ENCODE measurements at places on chromosomes 6 and 20.

DNA sequence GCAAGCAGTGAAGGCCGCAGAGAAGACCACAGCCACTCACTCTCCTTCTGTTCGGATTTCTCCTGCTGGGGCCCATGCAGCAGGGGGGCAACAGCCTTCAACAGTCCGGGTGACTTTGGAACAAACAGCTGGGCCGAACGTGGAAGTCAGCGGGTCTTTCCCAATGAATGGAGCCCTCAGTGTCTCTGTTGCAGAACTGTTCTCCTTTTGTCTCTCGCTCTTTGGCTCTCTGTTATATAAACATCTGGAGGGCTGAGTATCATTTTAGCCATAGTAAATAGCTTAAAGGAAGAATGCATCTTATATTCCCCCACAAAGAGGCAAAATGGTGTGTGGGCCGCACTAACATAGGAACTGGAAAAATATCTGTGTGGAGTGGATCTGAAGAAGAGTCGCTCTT is 136.7 kb upstream of the RALGAPA2 start:
- no peak for DNase-seq

GRCh38 chr20:35238735-35239134 is 12.2 kb downstream of the MMP24 start:
- DNase-seq = no peak

DNA sequence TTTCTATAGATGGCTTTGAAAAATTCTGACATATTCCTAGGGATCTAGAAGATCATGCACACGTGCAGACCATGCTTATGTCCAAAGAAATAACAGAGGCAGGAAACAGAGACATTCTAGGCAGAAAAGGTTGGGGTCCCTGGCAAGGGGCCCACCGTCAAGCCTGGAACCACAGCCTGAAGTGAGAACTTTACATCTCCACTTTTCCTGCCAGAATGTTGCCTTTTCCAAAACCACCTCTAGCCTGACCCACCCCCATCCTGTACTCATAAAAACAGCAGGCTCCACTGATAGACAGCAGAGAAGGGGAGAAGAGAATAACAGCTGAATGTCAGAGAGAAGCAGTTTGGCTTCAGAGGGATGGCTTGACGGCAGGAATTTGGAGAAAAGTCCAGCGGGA is 257.3 kb upstream of the NT5E start:
- no peak for DNase-seq

DNA sequence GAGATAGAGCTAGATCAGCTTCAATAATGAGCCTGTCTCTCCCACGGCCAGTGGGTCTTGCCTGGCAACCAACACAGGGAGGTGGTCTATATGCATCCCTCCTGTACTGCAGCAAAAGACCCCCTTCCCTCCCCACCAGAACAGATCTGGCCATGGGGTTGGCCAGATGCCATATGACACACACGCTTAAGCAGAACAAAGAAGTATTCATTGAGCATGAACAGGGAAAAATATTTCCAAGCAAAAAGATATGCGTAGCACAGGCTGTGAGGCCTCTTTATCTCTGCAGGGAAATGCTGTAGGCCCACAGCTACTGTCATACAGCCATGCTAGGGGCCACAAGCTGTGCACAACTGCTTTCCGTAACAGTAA is 73.4 kb upstream of the NRSN1 start:
- DNase-seq = no peak

GRCh38 chr6:84719152-84719551 is 45.2 kb downstream of the TBX18 start:
- no peak for DNase-seq

DNA sequence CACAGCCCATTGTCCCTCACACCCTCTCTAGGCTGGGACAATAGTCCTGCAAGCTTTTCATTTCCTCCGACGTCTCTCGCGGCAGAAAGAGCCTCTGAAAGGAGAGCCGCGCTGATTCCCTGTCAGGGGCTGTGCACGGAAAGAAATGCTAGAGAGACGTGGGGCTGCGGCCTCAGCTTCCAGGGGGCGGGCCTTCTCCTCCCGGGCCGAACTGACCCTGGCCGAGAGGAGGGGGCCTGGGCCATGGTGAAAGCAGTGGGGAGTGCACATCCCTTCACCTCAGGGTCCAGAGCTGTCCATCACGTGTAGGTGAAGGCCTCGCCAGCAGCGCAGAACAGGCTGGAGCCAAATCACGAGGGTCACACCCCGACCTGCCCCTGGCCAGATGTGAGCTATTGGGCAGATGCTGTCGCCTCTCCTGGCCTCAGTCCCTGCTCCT is 220.4 kb downstream of the TAF4 start:
- DNase-seq = no peak

- DNase-seq = no peak
Measured at GRCh38 chr6:41626917-41627316, 11.4 kb upstream of the MDFI start.

DNA sequence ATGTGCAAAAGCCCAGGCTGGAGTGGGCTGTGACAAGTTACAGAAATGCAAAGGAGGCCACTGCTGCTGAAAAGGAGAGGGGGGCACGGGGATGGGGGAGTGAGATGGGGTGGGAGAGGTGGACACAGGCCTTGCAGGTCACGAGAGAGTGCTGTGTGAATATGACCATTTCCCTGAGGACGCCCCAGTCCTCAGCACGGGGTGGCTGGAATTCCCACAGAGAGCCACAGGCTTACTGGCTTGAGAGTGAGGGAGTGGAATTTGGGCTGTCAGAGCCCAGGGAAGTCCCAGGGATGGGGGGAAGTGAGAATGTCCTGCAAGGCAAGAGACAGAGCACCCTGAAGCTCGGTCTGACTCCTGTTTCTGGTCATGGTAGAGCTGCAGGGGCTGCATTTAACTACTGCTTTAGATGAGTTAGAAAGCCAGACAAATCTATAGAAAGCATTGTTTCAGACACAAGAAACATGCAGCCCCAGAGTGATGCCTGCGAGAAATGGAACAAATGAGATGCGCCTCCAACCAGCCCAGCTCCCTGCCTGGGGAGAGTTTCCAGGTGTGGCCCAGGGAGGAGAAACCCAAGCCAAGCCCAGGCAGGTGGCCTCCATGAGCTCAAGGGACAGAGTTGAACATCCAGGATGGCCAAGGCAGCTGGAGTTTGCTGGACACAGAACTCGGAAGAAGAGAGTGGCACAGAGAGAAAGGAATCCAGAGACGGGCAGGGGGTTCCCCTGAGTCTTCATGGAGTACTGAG is 30.5 kb downstream of the NPEPL1 start:
- DNase-seq = no peak

- no peak for DNase-seq
Measured at GRCh38 chr6:166949528-166950442, 6.6 kb downstream of the RNASET2 start.

DNA sequence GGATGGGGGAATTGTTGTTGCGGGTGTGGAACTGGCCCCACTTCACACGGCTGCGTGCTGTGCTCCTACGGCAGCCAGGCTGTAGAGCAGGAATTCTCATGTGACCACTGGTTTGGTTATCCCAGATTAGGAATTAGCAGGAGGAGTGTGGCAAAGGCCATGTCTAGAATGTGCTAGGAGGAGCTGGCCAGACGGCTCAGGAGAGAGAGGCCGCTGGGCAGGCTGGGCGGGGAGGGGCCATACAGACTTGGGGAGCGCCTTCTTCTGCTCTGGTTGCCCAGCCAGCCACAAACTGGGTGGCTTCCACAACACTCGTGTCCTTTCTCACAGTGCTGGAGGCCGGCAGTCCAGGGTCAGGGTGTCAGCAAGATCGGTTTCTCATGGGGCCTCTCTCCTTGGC is 245.0 kb upstream of the QKI start:
- no peak for DNase-seq

DNA sequence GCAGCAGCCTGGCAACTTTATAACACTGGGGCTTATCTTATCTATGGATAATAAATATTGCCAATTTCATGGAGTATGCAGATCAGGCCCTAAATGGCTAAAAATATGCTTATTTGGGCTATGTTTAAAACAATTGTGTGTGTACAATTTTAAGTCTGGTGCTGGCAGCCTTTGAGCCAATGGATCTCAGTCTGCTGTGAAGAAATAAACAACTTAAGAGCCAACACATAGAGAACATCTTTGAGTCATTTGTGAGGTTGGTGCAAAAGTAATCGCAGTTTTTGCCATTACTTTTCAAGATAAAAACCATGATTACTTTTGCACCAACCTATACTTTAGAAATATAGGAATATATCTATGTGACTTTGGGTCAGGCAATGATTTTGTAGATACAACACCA is 129.1 kb upstream of the CARMIL1 start:
- DNase-seq = no peak

GRCh38 chr6:41066867-41067304 is 5.3 kb downstream of the OARD1 start:
- peak; percentile 75 for DNase-seq

DNA sequence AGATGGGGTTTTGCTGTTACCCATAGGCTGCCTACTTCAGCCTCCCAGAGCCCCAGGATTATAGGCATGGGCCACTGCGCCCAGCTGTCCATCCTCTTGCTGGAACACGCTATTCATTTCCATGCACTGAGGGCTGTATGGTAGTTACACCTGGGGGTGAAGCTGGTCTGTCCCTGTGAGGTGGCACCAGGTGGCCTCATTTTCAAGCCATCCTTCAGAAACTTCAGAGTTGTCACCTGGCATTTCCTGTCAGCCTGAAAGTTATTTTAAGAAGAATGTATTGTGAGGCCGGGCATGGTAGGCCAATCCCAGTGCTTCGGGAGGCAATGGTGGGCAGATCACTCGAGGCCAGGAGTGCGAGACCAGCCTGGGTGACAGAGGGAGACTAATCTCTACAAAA is 147.6 kb downstream of the DTNBP1 start:
- no peak for DNase-seq

- no peak for DNase-seq
Measured at GRCh38 chr6:64817525-64817924, 889.5 kb downstream of the EYS start.

DNA sequence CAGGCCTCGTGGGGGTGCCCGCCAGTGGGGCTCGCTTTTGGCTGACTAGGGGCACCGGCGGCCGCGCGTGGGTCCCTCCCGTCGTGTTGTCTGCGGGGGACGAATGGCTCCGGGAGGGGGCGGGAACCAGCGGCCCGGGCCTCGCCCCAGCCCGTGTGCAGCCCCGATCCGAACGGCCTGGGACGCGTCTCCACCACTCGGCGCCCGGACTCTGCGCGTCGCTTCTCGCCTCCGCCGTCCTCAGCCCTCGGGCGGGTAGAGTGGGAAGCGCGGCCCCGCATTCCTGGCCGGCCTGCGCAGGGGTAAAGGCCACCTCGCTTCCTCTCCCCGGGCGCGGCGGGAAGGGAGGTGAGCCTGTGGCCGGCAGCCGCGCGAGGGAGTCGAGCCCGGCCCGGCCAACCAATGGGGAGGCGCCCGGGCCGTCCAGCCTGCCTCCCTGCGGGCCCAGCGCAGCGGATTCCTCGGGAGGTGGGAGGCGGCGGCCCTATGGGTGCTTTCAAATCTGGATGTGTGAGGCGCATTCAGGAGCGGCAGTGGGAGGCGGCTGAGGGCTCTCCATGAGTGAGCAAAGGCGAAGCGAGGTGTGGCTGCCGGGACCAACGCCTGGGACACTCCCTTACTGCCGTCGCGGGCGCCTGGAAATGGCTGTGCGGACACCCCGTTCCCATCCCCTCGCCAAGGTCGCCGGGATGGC is 1.1 kb upstream of the ZBTB46 start:
- no peak for DNase-seq

GRCh38 chr6:24513602-24514001 is 18.8 kb downstream of the ALDH5A1 start:
- no peak for DNase-seq

GRCh38 chr20:31711179-31712111 is 11.2 kb downstream of the BCL2L1 start:
- no peak for DNase-seq

- DNase-seq = no peak
Measured at GRCh38 chr6:3779574-3779849, 28.0 kb upstream of the PXDC1 start.

GRCh38 chr6:168129292-168130167 is 50.5 kb upstream of the FRMD1 start:
- DNase-seq = no peak

DNA sequence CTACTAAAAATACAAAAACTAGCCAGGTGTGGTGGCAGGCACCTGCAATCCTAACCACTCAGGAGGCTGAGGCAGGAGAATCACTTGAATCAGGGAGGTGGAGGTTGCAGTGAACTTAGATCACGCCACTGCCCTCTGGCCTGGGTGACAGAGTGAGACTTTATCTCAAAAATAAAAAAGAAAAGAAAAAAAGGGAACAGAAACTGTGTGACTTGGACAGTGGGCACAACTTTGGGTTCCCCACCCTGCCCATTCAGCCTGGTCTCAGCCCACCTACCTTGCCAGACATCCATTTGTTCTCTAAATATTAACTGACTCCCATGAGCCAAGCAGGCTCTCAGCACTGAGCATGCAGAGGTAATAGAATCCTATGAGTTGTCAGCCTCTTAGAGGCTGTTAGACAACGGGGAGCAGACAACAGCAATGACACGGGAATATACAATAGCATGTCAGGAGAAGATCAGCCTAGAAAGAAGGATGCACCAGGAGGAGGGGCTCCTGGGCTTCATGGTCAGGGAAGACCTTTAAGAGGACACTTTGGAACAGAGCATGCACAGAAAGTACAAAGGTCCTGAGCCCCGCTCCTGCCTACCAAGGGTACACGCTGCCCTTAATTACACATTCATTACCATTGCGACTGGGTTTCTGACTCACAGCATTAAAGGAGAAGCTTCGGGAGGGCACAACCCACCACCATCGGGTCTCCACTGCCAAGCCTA is 20.0 kb downstream of the FAM209B start:
- DNase-seq = no peak

DNA sequence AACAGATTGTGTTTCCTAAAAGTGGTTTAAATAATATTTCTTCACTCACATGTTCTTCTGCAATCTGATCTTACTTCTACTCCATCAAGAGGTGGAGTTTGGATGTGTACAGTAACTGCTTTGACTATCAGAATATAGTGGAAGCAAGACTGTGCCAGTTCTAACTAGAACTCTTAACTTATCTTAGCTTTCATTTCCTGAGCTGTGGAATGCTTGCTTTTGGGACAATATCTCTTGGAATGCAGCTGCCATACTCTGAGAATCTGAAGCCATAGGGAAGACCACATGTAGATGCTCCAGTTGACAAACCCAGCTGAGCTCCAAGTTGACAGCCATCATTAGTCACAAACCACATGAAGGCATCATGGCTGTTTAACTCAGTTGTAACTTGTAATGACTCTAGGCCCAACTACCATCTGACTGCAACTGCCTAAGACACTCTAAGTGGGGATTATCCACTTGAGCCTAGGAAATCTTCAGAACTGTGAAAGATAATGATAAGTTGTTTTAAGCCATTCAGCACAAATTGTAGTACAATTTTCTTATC is 40.8 kb upstream of the MAN1A1 start:
- no peak for DNase-seq

DNA sequence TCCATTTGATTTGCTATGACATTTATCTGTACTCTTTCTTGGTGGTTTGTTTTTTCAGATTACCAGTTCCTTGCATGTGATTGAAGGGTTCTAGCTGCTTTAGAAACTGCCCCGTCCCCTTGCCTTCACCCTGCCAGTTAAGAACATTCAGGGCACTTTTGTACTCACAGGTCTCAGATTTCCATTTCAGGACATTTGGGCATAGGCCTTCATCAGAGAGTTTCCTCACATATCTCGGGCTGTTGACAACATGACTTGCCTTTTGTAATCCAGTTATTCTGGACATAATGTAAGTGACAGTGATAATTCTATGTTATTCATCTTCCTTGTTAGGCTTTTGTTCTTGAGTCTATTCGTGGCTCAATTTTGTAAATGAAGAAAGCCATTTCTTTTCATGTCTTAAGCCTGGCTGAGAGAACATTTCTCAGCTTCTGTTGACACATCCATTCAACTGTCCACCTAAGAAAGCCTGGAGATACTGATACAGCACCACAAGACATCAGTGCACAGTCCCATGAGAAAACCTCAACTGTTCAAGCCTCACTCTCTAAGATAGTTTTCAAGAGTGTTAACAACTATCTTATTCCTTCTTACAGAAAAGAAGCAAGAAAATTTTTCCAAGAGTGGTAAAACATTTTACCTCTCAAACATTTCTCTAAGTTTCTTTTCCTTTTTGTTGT is 209.3 kb upstream of the SGK1 start:
- DNase-seq = no peak
